ENCODE measurements at places on chromosomes 4 and X.

DNA sequence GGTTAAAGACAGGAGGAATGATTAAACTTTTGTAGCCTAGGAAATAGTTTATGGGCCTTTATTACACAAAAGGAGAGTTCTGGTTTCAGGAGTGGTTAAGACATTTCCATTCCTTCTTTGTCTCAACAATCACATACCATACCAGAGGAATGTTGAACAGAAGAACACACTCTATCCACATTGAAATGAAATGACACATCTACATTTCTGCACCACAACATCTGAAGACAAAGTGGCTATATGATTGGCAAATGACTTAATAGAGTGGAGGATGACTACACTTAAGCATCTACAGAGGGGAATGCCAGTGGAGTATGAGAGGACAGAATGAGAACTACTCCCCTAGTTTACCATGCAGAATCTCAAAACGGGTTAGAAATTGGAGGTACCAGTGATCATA is 8.0 kb downstream of the CYP2U1 start:
- no peak overlapping the region for H3K4me3 ChIP-seq

GRCh38 chrX:150482537-150483206 is 85.7 kb upstream of the MTM1 start:
- peak; percentile 80 for DNase-seq
- H3K36me3 ChIP-seq = peaks cover 6% of the 10 kb centered on the region
- H3K27me3 ChIP-seq = no peaks in the 10 kb centered on the region
- H3K4me3 ChIP-seq = peak overlapping the region; percentile 46
- H3K4me1 ChIP-seq = peaks cover 72% of the 10 kb centered on the region

DNA sequence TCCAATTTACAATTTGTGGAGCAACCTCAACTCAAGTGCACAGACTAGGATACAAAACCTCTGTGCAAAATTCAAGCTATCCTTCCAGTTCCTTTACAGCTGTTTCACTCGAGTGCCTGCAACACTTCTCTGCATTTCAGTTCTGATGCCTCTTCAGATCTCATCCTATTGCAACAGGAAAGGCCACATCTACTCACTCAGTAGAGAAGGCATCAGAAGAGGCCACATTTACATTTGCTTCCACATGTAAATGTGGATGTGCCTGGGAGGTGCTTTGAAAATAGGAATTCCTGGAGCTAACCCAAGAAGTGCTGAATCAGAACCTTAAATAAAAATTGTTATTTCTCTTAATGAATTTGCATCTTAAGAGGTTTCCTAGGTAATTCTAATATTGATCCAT is 45.8 kb upstream of the SERTM2 start:
- H3K27ac ChIP-seq = no peak overlapping the region
- no peak for DNase-seq
- no peak overlapping the region for H3K4me3 ChIP-seq
- H3K36me3 ChIP-seq = no peaks in the 10 kb centered on the region

GRCh38 chr4:58453956-58454355 is 1343.8 kb upstream of the IGFBP7 start:
- no peaks in the 10 kb centered on the region for H3K36me3 ChIP-seq
- H3K27me3 ChIP-seq = no peaks in the 10 kb centered on the region
- H3K27ac ChIP-seq = no peak overlapping the region

GRCh38 chr4:108885211-108885610 is 122.4 kb upstream of the ETNPPL start:
- H3K27ac ChIP-seq = no peak overlapping the region
- H3K4me1 ChIP-seq = peaks cover 5% of the 10 kb centered on the region
- no peak overlapping the region for H3K4me3 ChIP-seq
- H3K36me3 ChIP-seq = no peaks in the 10 kb centered on the region
- H3K27me3 ChIP-seq = peaks cover 9% of the 10 kb centered on the region
- no peak for DNase-seq

GRCh38 chr4:122819708-122820449 is 6.8 kb upstream of the FGF2 start:
- H3K4me1 ChIP-seq = peaks cover 3% of the 10 kb centered on the region
- DNase-seq = no peak
- H3K27ac ChIP-seq = no peak overlapping the region
- peaks cover 59% of the 10 kb centered on the region for H3K27me3 ChIP-seq
- no peaks in the 10 kb centered on the region for H3K36me3 ChIP-seq
- H3K4me3 ChIP-seq = no peak overlapping the region

DNA sequence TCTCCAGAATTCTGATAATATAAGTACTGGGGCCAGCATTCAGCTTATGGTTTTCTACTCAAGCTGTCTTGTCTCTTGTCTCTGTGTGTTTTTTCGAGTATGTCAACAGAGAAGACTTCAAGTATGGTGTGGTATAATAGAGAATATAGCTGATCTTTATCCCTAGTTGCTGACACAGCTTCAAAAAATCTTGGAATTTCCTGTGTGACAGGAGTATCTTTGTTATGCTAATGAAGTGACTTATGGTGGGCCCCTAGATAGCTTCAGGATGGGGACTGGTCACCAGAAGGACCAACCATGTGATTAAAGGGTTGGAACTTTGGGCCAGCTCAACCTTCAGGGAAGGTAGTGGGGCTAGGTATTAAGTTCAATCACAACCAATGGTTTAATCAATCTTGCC is 2.9 kb downstream of the GPRASP3 start:
- no peaks in the 10 kb centered on the region for H3K27me3 ChIP-seq
- no peak for DNase-seq
- H3K4me3 ChIP-seq = no peak overlapping the region
- no peaks in the 10 kb centered on the region for H3K36me3 ChIP-seq

DNA sequence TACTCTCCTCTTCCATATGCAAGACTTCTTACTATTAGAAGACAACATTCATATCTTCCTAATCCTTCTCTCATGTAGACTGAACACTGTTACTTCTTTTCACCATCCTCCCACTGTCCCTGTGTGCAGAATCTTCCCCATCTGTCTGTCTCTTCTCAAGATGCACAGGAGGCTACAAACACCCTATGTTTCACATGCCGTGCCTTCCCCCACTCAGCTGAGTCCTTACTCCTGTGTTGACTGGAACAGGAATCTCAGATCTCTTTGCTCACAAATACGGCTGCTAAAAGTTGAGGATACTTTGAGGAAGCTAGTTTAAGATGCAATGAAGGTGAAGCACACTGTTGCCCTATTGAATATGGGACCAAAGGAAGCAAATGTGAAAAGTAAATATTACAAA is 168.5 kb upstream of the GPC4 start:
- H3K27me3 ChIP-seq = no peaks in the 10 kb centered on the region
- no peaks in the 10 kb centered on the region for H3K36me3 ChIP-seq
- no peak for DNase-seq
- no peaks in the 10 kb centered on the region for H3K4me1 ChIP-seq
- H3K4me3 ChIP-seq = no peak overlapping the region

DNA sequence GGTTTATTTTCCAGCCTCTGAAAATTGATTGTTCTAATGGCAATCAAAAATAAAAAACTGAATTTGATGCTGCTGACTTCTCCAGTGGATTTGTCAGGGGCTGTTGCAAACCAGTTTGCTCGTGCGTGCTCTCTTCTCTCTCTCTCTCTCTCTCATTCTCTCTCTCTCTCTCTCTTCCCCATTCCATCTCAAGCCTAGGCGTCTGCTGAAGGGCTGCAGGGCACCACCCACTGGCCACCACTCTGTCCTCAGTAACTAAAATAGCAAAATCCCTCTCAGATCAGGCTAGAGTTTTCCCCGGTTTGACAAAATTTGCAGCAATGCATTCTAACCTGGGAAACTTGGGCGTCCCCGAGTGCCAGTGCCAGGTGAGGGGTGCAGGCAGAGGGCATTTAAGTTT is 19.4 kb downstream of the NKX6-1 start:
- no peak for DNase-seq
- H3K27me3 ChIP-seq = peaks cover 65% of the 10 kb centered on the region
- H3K4me3 ChIP-seq = no peak overlapping the region
- H3K27ac ChIP-seq = no peak overlapping the region

Data from activated CD8-positive, alpha-beta memory T cell treated with anti-CD3 and anti-CD28 coated beads, Interleukin-2, amount 10 ng/mL, durations not matched to agents 7 days and 5 days (primary cell).